ENCODE measurements at places on chromosomes 13 and 19. TPM values are rescaled to one million over a fixed set of nuclear protein-coding genes. Genes with fewer than 3 reads are reported as not detected.
A peak's percentile ranks its signal among the peaks of the same experiment; 100 is the strongest.

The GAPDHS gene
- total RNA-seq = 0.20 TPM

The LIM2 gene
- total RNA-seq = not detected

The ATP4B gene
- total RNA-seq = not detected

The ANGPTL8 gene
- not detected for total RNA-seq

The TMEM190 gene
- total RNA-seq = not detected

- DNase-seq = peak; percentile 65
Observed at GRCh38 chr19:31529121-31529520, 179.9 kb upstream of the TSHZ3 start.

- DNase-seq = no peak
Observed at GRCh38 chr13:114237415-114238112, 2.9 kb downstream of the CDC16 start.

- no peak for DNase-seq
Observed at GRCh38 chr13:22594041-22594440, 586.7 kb upstream of the SGCG start.

- DNase-seq = no peak
Observed at GRCh38 chr13:46369506-46370277, 17.4 kb downstream of the RUBCNL start.

- no peak for DNase-seq
Observed at GRCh38 chr13:97945342-97945741, 8.1 kb upstream of the IPO5 start.

DNA sequence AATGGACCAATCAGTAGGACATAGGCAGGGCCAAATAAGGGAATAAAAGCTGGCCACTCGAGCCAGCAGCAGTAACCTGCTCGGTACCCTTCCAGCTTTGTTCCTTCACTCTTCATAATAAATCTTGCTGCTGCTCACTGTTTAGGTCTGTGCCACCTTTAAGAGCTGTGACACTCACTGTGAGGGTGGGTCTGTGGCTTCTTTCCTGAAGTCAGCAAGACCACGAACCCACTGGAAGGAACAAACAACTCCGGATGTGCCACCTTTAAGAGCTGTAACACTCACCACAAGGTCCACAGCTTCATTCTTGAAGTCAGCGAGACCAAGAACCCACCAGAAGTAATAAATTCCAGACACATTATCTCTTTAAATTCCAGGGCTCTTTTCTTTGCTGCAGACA lies 1922.3 kb upstream of the PCDH20 start:
- no peak for DNase-seq

- peak; percentile 78 for DNase-seq
Observed at GRCh38 chr13:106117035-106117434, 418.4 kb downstream of the EFNB2 start.

GRCh38 chr13:48571126-48571913 lies 38.4 kb upstream of the RCBTB2 start:
- DNase-seq = peak; percentile 69

GRCh38 chr19:1000095-1000494 lies at the start of gene GRIN3B:
Gene GRIN3B (plus strand): TSS chr19:1000419. CDS start chr19:1000438, 19 bp downstream.
- peak; percentile 42 for DNase-seq

Measured in RPMI7951 (cell line).